ENCODE measurements at places on chromosomes 2 and 18.

GRCh38 chr2:80293039-80293438 is 11.5 kb downstream of the LRRTM1 start:
- no peak for DNase-seq

DNA sequence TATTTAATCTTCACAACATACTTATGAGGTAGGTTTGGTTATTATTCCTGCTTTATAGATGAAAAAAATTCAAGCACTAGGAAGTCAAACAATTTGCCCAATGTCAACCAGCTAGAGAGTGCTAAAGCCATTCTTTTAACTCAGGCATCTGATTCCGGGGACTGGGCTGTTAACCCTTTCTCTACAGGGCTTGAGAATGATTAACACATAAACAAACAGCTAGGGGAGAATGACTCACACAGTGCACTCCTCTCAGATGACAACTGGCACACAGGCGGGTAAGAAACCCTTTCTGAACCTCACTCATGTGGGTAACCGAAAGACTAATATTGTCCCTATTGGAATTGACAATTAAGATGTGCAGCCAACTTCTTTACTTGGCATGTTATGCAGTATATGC is 86.3 kb upstream of the FSHR start:
- no peak for DNase-seq

DNA sequence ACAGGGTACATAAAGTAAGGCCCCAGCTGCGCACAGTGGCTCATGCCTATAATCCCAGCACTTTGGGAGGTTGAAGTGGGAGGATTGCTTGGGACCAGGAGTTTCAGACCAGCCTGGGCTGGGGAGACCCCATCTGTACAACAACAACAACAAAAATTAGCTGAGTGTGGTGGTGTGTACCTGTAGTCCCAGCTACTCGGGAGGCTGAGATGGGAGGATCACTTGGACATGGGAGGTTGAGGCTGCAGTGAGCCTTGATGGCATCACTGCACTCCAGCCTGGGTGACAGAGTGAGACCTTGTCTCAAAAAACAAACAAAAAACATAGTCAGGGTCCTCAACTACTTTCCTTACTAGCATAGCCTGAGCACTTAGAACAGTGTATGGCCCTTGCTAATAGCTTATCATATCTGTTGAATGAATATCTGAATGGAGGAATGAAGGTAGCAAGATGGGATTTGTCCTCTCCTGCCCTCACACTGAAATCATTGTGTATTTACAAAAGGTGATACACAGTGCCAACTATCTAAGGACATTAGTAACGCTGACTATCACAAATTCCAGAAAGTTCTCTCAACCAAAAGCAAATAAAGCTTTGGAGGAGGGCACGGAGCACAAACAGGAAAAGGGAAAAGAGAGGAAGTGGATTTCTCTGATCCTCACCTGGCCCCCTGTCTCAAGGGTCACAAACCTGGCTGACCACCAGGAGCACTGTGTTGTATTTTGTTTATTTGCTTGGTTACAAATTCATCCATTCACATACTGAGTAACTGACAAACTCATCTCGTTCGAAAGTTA is 38.1 kb downstream of the L3MBTL4 start:
- DNase-seq: no peak

DNA sequence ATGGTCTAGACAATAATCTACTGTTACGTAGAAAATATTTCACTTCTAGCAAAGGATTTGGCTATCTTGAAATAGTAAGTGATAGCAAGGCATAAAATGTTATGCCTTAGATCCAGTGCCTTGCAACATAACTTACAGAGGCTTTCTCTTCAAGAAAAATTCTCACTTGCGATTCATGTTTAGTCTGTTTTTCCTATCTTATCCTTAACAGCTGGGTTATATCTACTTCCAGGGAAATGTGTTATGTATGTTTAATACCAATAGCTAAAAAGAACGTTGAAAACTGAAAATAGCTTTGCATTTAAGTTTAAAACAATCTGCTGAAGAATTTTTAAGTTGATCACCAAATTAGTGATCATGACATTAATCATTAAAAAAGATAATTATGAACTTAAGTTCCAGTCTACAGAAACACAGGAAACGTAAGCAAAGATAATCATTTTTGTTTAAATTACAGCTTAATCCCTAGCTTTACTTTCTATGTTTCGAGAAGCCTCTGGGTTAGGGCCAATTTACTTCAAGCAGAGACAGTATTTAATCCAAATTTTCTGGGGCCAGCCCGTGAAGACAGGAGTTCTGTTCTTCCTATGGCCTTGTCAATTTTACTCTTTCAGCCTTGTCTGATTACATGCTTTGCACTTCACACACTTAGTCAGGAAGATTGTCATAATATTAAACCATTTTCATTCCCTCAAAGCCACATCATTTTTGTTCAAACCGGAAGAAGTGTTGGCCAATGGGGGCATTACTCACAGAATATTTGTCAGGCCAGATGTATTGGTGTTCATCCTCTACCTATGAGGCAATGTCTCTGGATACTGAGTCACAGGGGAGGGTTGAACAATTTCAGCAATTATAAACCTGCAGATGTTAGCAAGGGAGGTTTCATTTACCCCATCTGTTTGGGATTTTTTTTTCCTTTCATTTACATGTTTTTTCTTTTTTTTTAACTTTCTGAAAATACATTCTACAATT is 1132.9 kb upstream of the ZEB2 start:
- no peak for DNase-seq

- no peak for DNase-seq
Observed at GRCh38 chr18:74689251-74689650, 91.6 kb downstream of the ZNF407 start.

- DNase-seq: no peak
Observed at GRCh38 chr2:217705461-217705860, 297.3 kb downstream of the TNS1 start.

- no peak for DNase-seq
Observed at GRCh38 chr2:54419855-54420523, 36.1 kb upstream of the SPTBN1 start.

- DNase-seq: no peak
Observed at GRCh38 chr18:61676773-61677434, 215.9 kb downstream of the RNF152 start.

GRCh38 chr18:11994703-11995444 is 13.6 kb downstream of the IMPA2 start:
- no peak for DNase-seq

DNA sequence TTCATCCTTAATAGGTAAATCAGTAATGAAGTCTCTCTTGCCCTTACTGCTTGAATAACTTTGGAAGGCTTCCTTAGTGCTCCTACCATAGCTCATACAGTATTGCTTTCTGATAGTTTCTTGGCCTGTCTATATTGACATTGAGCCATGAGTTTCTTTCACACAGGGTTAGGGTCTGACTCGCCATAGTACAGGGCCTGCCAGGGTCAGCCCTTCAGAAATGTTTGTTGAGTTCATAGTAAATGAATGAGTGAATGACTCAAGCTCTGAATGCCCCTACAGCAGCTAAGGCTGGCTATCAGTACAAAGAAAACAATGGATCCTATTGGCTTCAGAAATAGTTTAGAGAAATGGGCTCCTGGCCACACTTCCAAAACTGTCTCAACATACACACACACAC is 65.0 kb upstream of the LRATD1 start:
- DNase-seq: no peak

DNA sequence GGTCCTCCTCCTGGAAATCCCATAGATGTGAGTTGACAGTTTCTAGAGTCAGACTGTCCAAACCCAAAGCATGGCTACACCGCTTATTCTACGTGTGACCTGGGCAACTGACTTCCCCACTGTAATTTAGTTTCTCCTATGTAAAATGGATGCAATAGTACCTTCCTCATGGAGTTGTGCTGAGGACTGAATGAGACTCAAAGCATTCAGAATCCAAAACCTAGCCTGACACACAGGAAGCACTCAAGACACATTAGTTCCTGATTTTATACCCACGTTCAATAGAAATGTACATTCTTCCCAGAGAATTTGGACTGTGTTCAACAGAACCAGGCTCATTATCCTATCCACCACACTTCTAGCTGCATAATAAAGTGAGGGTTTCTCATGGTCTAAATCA is 88.8 kb downstream of the STK39 start:
- DNase-seq: no peak

- no peak for DNase-seq
Observed at GRCh38 chr2:225236769-225237323, 162.7 kb upstream of the NYAP2 start.

DNA sequence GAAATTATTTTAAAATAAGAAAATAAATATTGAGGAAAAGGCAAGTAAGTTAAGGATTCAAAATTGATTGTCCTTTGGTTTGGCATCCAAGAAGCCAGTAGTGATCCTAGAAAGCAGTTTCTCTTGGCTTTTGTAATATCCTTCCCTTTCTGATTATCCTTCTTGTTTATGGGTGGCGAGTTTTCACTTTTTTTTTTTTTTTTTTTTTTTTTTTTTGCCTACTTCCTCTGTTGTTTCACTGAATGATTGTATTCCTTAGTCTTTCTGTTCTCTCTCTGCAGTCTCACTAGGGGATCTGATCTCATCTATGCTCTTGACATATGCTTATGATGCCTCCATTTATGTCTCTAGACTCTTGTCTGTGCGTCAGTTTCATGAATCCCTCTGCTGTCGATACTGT is 4.2 kb downstream of the NAPG start:
- DNase-seq: no peak

GRCh38 chr2:102179788-102180686 is 6.8 kb upstream of the IL1RL2 start:
- DNase-seq: no peak

DNA sequence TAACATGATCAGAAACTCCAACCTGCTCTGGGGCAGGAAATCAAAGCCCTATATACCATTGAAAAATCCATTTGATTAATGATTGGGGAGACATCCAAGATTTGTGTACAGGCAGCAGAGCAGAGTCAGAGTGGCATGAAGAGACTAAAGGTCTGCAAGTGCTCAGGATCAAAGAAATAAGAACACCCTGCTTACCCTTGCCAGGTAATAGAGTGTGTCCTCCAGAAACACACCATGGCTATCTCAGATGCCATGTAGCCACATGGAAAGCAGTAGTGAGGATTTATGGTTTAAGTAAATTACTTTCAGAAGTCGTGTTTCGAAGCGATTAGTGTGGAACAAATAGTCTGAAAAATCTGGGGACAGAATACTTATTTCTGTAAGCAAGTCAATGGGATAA is 592.9 kb downstream of the SUCLG1 start:
- no peak for DNase-seq

- no peak for DNase-seq
Observed at GRCh38 chr2:54471221-54471711, 15.1 kb downstream of the SPTBN1 start.
